ENCODE measurements at places on chromosomes 13 and 19.

DNA sequence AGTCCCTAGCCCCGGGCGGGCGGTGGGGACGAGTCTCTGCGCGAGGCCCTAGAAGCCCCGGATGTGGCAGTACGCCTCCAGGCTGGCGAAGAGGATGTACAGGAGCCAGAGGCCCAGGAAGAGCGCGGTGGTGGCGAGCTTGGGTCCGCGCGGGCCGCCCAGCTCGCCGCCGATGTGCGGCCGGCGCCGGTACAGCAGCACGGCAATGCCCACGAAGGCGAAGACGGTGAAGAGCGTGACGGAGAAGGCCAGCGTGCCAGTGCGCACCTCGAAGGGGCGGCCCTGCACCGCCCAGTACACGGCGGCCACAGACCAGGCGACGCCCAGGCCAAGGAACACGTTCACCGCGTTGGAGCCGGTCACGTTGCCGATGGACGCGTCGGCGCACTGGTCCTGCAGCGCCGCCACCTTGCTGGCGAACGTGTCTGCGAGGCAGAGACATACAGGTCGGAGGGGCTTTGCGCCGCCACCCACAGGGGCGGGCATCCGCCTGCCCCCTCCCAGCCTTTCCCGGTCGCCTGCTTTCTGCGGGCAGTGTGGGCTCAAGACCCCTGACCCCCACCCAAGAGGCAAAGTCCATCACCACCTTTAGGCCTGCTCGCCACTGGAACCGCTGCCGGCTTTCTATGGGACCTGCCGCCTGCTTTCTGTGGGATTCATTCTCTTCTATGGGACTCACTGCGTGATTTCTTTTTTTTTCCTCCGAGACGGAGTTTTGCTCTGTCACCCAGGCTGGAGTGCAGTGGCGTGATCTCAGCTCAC lies 10.9 kb upstream of the MEIS3 start:
- DNase-seq: no peak

GRCh38 chr19:4183967-4184717 lies 1.7 kb downstream of the ANKRD24 start:
- DNase-seq: no peak

DNA sequence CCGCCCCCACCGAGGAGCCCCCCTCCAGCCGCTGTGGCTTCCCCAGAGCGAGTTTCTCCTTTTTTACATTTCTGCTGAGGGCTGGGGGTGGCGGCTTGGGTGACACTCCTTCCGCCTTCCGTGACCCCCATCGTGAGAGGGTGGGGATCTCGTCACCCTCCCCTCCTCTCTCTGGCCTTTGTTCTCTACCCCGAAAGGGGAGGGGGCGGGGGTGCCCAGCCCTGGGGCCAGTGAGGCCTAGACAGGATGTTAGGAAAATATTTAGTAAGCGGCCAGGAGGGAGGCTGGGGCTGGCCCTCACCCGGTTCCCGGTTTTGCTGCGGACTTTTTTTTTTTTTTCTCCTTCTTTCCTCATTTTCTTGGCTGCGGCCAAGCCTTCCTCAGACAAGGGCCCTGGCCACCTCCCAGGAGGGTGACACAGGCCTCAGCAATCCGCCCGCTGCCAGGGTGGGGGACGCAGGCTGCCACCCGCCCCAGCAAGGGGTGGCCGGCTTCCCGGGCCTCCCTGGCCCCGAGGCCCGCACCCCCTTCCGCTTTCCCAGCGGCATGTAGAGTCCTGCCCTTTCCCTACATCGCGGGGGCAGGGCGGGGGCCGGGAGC lies 3.9 kb downstream of the MIDN start:
- DNase-seq: no peak

- no peak for DNase-seq
Observed at GRCh38 chr19:28417361-28417760, 795.6 kb downstream of the UQCRFS1 start.

DNA sequence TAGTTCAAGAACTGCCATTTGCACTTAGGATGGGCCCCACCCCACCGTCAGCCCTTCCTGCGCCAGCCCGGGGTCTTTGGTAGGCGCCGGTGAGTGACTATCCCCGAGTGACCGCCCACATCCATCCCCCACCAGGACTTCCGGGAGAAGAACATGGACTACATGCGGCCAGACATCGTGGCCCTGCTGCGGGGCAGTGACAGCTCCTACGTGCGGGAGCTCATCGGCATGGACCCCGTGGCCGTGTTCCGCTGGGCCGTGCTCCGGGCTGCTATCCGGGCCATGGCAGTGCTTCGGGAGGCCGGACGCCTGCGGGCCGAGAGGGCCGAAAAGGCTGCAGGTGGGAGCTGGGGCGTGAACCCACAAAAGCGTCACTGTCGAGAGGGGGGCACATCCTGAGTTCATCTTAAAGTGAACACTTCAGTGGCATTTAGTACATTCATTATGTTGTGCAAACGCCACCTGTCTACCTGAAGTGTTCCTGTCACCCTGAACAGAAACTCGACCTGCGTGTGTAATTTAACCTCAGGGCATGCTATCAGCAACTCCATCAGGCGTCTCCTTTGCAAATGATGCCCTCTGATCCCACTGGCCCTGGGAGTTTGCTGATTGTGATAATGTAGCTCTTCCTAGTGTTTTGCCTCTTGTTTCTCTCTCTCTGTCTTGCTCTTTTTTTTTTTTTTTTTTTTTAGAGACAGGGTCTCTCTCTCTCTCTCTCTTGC lies 42.4 kb upstream of the USE1 start:
- no peak for DNase-seq

- peak; percentile 17 for DNase-seq
Observed at GRCh38 chr13:36918246-36919131, 1.5 kb downstream of the SMAD9 start.

DNA sequence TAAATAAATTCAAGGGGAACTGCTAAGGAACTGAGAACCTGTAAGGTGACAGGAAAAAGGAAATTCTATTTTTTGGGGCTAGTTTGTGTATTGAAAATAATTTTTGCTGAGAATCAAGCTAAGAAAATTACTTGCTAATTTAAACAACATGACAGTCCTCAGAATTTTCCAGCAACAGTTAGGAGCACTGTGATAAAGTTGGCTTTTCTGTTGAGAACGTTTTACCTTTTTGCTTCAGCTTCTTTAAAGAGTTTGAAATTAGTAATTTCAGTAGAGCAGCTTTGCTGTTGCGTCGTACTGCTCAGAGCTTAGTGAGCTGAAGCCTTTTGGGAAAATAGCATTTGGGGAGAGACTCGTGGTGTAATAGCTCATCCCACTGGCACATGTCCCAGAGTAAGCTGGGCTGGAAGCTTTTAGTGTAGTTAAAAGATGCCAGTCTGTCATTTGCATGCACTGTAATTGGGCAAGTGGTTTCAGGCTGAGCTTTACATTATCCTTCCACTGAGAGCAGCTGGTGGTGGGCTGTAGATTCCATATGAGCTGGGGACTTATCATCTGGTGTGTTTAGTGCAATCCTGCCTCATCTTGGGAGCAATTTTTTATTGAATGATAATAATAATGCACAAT lies 69.8 kb downstream of the LRCH1 start:
- DNase-seq: no peak

GRCh38 chr19:49440439-49441209 lies 703 bp downstream of the SLC17A7 start:
- no peak for DNase-seq

- peak; percentile 83 for DNase-seq
Observed at GRCh38 chr19:1503089-1503924, 9.5 kb downstream of the ADAMTSL5 start.

DNA sequence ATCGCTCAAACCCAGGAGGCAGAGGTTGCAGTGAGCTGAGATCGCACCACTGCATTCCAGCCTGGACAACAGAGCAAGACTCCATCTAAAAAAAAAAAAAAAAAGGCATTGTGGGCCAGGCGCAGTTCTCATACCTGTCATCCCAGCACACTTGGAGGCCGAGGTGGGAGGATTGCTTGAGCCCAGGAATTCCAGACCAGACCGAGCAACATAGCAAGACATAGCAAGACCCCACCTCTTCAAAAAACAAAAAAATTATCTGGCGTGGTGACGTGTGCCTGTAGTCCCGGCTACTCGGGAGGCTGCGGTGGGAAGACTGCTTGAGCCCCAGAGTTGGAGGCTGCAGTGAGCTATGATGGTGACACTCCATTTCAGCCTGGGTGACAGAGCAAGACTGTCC lies 18.0 kb downstream of the PIP5K1C start:
- DNase-seq: no peak

DNA sequence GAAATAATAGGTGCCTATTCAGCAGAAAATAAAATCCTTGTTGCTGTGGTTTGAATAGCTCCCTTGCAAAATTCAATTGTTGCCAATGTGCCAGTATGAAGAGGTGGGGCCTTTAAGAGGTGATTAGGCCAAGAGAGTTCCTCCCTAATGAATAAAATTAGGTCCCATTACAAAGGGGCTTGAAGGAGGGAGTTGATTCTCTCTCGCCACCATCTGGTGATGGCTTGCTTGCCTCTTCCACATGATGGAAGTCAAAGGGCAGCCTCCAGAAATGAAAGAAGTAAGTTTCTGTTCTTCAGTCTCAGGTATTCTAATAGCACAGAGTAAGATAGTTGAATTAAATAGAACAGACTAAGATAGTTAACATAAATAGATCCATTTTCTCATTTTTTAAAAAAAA lies 3.0 kb upstream of the EEF1AKMT1 start:
- DNase-seq: no peak

- DNase-seq: peak; percentile 85
Observed at GRCh38 chr19:38543807-38544568, 73.8 kb downstream of the MAP4K1 start.

DNA sequence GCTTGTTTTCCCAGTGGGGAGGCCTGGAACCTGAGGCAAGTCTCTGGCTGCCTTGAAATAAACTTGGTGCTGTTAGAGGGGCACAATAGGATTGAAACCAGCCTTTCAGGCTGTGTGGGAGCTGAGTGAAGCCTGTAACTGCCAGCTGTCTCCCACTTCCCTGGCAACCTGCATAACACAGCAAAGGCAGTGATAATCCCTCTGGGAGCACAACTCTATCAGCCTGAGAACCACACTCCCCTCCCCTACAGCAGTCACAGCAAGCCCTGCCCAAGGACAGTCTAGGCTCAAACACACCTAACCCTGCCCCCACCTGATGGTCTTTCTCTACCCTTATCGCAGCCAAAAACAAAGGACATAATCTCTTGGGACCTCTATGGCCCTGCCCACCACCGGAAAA lies 683.8 kb upstream of the ATXN8OS start:
- DNase-seq: no peak

- DNase-seq: peak; percentile 17
Observed at GRCh38 chr13:111344471-111345191, 24.2 kb downstream of the TEX29 start.

GRCh38 chr19:5337126-5337525 lies 3.5 kb downstream of the PTPRS start:
- no peak for DNase-seq
